Activated naive CD8-positive, alpha-beta T cell treated with anti-CD3 and anti-CD28 coated beads, Interleukin-2, amount 50 U/mL, for 24 hours (primary cell): ENCODE measurements at places on chromosomes 12 and 14.

- no peak for DNase-seq
Observed at GRCh38 chr12:67558775-67559174, 89.8 kb upstream of the DYRK2 start.

DNA sequence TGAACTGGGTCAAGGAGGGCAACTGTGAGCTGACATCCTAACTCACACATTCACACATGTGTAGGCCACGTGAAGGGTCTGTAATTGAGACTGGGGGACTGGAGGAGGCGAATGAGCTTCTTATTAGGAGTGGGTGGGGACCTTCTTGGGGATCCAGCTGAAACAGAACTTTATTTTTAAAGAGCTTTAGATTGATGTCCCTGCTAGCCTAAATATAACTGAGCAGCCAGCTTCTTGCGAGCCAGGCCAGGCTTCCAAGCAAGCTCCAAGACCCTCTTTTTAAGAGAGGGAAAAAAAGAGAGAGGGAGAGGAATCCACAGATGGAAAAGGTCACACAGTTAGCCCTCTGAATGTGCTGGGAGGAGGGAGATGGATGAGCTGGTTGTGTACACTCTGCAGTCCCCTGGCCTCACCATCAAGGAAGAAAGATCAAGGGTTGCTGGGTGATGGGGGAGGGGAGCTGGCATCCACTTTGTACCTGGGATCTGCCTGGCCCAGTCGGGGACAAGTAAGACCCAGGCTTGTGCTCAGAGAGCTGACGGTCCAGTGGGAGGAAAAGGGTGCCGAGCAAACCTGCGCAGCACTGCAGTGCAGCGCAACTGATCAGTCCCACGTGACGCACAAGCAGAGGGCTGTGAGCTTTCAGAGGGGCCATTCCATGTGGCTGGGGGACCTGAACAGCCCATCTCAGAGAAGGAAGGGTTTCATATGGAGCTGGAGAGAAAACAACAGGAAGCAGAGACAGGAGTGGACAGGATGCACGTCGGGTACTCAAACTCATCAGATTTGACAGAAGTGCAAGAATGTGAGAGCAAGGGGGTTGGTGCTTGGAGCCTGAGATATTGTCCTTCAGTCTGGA is 154.5 kb downstream of the ZFP36L1 start:
- DNase-seq, result no peak

GRCh38 chr12:49982246-49983087 is 9.7 kb downstream of the AQP6 start:
- DNase-seq, result no peak

DNA sequence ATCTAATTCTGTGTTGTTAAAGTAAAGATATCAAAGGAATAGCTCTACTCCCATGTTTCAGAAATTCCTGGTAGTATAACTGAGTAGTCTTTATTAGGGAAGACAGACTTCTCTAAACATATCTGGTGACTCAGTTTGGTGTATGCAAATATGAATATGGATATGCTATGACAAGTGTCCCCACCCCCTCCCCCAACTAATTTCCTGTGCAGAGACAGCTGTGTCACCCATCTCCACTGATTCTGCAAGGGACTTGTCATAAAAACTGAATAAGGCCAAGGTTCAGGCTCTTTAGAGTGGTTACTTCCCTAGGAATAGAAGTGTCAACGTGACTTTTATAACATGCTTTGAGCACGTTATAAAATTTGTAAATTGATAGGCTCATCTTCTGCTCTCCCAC is 429.1 kb downstream of the DAD1 start:
- no peak for DNase-seq

GRCh38 chr14:61598980-61599379 is 96.3 kb upstream of the HIF1A start:
- peak; percentile 36 for DNase-seq

GRCh38 chr12:41917938-41918341 is 226.7 kb downstream of the GXYLT1 start:
- DNase-seq, result no peak

DNA sequence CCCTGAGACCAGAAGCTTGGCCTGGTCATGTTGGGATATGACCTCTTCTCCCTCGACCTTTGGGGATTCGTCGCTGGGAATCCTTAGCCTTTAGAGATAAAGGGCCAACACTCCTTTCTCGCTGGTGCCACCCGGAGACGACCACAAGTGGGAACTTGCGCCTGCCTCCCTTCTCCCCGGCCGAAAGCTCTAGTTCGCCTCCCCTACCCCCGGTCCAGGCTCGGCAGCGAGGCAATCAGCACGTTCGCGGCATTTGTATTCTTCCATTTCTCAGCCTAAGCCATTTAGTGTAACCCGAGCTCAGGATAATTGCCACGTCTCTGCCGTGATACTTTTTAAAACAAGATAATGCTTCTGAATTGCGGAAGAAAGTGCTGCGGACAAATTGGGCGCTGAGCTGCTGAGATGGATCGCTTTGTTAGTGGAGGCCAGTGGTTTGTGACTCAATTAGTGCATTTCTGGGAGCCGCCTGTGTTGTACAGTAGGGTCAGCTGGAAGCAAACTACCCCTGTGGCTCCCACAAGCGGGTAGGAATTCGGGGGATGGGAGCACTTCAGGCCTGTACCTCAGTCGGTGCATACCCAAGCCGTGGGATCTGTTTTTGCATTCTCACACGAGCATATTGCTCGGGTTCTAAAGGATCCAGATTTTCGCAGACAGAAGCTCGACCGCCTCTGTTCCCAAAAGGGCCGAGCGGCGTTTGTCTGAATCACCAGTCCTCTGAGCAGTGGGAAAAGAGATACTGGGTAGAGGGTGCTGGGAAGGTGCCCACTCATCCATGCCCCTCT is 6.8 kb upstream of the SIX1 start:
- DNase-seq, result no peak

- no peak for DNase-seq
Observed at GRCh38 chr12:110176745-110177144, 52.6 kb downstream of the IFT81 start.

GRCh38 chr14:101351146-101351545 is 210.1 kb upstream of the DIO3 start:
- no peak for DNase-seq

- no peak for DNase-seq
Observed at GRCh38 chr12:96263449-96263902, 69.3 kb downstream of the ELK3 start.

DNA sequence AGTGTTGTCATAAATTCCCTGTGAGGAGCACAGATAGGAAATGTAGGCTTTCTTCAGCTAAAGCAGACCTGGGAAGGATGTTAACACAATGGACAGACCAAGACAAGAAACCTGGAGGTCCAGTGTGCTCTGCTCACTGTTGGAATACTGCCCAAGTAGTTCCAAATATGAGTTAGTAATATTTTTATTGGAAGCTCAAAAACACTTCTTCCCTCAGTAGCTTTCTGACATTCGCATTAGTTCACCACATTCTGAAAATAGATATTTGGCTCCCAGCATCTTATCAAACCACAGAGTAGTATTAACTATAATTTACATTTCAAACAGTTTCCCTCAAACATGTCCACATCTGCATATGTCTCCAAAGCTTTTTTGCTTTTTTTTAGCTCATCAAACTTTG is 74.8 kb upstream of the PYGL start:
- no peak for DNase-seq

- no peak for DNase-seq
Observed at GRCh38 chr14:91614187-91614586, 104.1 kb upstream of the PPP4R3A start.

DNA sequence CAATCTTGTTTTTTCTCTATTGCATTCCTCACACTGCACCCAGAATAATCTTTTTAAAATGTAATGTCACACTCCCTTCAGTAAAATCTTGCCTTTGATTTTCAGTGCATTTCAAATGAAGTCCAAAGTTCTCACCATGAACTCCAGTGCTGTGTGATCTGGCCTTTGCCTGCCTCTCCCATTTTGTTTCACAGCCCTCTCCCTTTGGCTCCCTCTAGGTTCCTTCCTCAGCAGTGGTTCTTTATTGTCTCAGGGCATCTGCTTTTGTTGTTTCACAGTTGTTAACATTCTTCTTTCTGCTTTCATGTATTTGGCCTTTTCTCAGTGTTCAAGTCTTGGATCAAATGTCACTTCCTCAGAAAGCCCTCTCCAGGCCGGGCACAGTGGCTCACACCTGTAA is 84.5 kb upstream of the AMN1 start:
- DNase-seq, result no peak

DNA sequence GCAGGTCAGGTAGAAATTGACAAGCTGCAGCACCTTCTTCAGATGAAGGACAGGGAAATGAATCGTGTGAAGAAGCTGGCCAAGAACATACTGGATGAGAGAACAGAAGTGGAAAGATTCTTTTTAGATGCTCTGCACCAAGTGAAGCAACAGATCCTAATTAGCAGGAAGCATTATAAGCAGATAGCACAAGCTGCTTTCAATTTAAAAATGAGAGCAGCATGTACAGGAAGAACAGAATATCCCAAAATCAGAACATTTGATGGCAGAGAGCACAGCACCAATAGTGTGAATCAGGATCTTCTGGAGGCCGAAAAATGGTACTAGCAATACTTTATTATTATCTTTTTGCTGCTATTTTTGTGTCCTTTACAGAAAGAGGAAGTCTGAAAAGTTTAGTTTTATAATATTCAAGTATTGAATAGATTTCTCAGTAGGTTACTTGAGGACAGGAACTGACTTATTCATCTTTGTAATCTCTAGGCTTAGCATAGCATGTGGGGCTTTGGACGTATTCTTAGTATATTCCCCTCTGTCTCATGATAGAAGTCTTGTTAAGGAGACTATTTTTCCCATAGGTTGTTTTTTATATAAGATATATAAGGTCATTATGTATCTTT is 30.8 kb downstream of the BBOF1 start:
- no peak for DNase-seq

DNA sequence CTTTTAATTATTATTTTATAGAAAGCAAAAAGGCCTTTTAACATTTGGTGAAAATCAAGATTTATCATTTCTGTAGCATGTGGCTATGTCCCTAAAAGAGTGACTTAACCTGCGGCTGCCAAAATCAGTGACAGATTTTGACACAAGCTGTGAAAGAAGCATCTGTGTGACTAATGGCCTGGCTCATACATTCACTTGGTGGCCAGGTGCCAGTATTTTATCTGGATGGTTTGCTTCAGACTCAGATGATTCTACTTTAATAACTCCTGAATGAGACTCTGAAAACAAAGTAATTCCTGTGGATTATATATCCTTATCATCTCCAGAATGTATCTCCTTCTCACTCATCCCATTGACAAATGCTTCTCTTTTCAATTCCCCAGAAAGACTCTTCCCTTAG is 103.0 kb downstream of the FSCB start:
- no peak for DNase-seq

DNA sequence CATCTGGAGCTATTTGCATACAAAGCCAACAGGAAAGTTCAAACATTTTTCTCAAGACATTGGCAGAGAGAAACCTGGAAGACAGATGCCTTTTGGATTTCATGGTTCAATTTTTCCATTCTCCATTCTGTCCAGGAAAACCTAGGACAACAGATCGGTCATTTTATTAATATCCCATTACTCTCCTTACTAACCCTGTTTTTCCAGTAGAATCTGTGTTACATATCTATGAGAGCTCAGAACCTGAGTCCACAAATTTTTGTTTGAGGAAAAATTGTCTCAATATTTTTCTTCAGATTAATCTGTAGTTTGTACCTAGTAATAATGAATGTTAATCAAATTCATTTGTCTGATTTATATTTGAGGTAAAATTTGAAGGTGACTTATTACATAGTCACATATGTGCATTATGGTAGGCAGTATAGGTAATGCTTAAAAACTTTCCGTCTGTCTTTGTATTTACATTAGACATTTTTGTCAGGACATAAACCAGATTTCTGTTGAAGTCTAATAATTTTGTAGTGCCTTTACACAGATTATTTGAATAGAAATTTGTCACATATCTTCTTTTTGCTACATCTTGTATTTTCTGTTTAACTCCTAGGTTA is 75.3 kb downstream of the CCDC91 start:
- no peak for DNase-seq

DNA sequence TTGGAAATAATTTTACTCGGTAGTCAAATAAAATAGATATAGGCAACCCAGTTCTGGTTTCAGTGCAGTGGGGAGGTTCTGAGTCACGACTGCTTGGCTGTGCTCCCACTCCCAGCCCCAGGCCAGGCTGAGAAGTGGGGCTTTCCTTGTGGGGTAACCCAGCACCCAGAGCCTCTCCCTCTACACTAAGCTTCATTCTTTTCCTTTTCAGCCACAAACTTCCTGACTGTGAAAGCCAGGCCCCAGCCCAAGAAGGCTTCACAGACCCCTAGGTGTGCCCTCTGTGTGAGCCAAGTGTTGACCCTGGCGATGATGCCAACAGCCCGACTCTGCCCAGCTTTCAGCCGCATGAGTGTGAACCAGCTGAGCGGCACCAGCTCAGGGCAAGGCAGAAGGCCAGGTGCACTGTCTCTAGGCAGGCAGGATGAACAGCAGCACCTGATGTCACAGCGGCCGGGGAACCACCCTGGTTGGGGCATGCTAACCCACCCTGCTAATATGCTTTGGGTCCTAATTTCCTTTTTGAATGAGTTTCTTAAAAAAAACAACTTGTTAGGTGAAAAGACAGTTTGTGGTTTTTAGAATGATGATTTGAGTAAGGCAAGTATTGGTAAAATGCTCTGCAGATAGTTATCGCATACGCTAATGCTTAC is 42.2 kb upstream of the ATP23 start:
- peak; percentile 82 for DNase-seq

DNA sequence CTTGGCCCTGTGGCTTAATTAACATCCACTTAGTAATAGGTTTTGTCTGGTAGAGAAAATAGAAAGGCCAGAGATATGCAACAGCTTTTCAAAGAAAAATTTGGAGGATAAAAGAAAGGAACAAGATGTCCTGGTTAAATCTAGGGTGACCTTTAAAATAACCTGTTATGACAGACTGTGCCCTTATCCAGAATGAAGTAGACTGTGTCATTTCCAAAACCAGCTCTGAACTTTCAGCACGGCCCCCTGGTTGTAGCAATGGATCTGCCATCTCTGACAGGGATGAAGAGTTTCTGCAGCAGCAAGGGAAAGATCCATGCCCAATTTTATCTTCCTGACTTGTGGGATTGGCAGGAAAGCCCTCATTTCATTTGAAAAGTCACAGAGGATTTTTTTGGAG is 5.1 kb downstream of the PLEKHG7 start:
- no peak for DNase-seq

DNA sequence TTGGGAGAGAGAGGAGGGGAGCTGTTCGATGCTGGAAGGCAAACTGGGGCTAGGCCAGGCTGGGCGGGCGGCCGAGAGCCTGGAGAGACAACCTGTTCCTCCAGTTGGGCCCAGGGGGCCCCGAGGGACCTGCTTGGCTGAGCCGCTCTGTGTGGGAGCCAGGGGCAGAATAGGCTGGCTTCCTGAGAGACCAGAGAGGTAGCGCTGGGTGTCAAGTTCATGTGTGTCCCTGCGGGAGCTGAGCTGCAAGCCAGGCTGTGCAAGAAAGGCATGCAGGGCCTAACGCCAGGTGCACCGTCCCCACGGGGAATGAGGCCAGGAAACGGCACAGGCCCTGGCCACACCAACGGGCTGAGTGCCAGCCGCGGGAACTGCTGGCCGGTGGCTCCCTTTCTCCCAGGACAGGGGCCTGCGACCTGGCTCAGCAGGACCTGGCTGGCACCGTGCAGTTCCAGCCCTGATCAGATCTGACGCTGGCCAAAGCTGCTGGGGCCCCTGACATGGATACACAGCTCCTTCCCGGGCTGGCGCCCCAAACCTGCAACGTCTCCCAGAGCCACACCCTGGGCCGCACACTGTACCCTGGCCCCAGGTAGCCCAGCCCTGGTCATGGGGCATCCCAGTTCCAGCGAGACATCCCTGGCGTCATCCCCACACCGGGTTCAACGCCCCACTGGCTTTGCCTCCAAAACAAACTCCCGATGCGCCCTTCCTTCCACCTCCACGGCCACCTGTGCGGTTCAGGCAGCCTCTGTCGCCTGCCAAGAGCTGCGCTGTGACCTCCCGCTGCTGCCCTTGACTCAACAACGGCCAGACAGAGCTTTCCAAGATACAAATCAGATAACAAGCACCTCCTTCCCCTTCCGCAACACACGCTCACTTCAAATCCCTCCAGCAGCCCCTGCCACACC is 65.0 kb downstream of the RFLNA start:
- DNase-seq, result no peak
